Psoas muscle (tissue), 8 donors: ENCODE measurements at places on chromosomes 6 and 20.

- DNase-seq, result no peak
Observed at GRCh38 chr6:26251354-26252076, 113.5 kb upstream of the BTN3A2 start.

GRCh38 chr6:53300656-53301551 is 47.8 kb downstream of the ELOVL5 start:
- no peak for DNase-seq

DNA sequence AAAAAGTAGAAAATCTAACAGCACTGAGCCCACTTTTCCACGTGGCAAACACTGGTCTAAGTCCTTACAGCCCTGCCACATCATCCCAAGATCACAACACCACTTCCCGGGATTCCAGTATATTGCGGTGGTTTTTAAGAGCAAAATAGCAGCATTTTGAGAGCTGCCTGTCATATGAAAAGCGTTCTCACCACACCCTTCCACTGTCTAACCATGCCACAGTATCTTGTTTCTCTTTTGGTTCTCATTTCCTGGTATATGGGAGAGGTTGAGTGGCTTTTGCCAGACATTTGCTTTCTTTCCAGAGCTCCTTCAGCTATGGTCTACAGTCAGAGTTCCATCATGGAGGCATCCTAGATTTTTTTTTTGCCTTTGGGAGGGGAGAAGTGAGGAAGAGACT is 243.0 kb downstream of the TSHZ2 start:
- DNase-seq, result no peak

GRCh38 chr20:45183084-45183483 is 8.4 kb downstream of the PI3 start:
- DNase-seq, result no peak

GRCh38 chr20:61965606-61966491 is 99.8 kb downstream of the TAF4 start:
- DNase-seq, result no peak
